ENCODE measurements at places on chromosomes 11 and 22.

- DNase-seq, result no peak
Observed at GRCh38 chr22:19105867-19106802, 16.1 kb downstream of the DGCR2 start.

DNA sequence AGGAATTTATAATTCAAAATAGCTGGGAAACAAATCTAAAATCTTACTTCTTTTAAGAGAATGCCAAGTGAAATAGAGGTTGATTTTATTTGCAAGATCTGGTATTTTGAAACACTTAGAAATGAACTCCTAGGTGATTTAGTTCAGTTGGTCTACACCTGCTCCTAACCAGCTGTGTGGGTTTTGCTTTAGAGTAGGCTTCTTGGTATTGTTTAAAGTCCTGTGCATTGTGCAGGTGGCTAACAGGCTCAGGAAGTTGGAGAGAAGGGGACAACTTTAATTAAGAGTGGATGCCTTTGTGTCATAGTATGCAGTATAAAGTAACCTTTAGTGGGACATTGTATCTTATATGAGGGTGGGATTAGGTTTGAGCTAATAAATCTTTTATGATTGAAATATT, 4.1 kb upstream of the RAG2 start:
- no peak for DNase-seq

DNA sequence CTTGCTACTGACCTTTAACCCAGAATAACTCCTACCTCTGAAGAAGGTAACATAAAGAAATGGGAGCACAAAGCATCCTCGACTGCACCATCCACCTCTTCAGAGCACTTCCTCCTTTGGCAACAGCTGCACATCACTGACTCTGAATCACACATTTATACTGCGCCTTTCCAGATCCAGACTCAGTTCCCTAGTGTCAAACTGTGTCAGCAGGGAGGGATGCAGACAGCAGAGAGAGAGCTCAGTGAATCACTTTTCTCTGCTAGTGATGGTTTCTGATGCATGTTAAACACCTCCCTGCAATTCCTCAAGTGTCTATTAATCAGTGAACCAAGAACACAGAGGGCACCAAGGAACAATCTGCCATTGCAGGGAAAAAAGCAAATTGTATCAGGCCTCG, 118.9 kb downstream of the PLEKHA7 start:
- DNase-seq, result no peak

DNA sequence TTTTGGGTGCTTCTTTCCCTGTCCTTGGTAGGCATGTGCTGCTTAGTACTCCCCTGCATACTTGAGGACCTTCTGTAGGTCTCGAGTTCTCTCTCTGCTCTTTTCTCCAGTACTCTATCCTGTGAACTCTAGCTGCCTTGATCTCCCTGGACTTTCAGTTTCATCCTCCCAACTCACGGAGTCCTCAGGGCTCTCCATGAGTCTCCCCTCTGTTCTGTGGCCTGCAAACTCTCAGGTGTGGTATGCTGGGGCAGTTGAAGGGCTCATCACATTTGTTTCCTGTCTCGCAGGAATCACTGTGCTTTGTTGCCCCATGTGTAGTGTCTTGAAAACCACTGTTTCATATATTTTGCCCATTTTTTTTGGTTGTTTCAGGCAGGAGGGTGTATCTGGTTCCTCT, 3.3 kb upstream of the PACS1 start:
- no peak for DNase-seq

GRCh38 chr11:116215471-116216113, 557.2 kb downstream of the BUD13 start:
- DNase-seq, result no peak

GRCh38 chr22:50517495-50518260, 7.7 kb downstream of the SCO2 start:
- no peak for DNase-seq

- no peak for DNase-seq
Observed at GRCh38 chr22:43498856-43499253, 87.0 kb downstream of the MPPED1 start.

DNA sequence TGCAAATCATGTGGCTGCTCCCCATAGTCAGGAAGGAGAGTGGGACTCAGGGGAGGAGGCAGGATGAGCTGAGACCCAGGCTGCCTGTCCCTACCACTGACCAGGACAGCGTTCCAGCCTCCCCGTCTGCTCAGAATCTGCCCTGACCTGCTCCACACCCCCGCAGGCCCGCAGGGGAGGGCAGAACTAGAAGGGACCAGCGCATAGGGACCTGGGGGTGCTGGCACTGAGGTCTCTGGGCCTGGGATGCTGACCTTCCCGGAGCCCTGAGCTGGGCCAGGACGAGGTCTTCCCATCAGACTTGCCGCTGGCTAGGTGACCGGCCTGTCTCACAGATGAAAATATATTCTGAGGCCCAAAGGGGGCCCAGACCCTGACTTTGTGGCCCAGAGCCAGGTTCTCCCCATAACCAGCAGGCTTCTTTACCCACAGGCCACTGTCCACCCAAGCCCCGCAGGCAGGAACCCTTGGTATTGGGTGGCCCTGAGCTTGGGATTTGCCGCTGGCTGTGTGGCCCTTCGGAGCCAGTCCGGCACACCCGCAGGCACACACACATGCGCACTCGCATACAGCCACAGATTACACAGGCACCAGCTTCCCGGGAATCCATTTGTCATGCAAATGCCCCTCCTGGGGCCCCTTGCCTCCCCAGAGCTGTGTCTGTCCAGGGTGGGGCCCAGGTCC, 13.8 kb upstream of the PIM3 start:
- DNase-seq, result no peak

- DNase-seq, result no peak
Observed at GRCh38 chr11:27242591-27242990, 120.4 kb downstream of the CCDC34 start.

GRCh38 chr11:112226831-112227401, 688 bp downstream of the PTS start:
- no peak for DNase-seq

DNA sequence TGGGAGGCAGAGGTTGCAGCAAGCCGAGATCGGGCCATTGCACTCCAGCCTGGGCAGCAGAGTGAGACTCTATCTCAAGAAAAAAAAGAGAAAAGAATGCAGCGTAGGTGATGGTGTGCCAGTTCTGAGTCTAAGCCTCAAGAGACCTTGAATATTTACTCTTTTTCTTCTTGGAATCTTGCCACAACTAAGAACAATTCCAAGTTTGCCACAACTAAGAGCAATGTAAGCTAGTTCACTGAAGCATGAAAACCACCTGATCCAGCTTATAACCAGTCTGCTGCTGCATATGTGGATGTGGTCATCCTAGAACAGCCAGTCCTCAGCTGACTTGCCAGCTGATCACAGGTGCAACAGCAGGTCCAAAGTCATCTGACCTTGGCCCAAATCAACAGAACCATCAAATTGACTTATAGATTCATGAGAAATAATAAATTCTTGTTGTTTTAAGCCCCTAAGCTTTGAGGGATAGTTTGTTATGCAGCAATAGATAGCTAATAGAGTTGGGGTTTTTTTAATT, 25.4 kb upstream of the SEZ6L start:
- DNase-seq, result no peak

DNA sequence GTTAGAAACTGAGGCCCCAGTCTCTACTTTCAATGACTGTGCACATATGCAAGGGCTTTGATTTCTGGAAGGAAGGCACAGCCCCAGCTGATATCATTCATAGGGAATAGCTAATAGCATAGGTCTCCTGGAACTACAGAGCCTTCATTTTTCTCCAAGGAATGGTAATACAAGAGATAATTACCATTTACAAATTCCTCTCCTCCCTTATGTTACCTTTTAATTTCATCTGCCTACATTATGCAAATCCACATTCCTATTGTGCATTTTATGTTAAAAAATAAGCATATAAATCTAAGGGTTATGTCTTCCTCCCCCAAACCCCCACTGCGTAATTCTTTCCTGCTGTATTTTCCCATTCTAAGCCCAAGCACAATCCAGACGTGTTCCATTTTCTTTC, 94.9 kb downstream of the AMBRA1 start:
- DNase-seq, result no peak

Measured in left hindlimb (tissue), 1 donor.